GM04504 (cell line): ENCODE measurements at places on chromosomes 16 and 17.

GRCh38 chr17:38628441-38628840 is 22.7 kb upstream of the SRCIN1 start:
- DNase-seq: no peak

GRCh38 chr17:27384261-27384701 is 72.0 kb upstream of the KSR1 start:
- DNase-seq: peak; percentile 93

DNA sequence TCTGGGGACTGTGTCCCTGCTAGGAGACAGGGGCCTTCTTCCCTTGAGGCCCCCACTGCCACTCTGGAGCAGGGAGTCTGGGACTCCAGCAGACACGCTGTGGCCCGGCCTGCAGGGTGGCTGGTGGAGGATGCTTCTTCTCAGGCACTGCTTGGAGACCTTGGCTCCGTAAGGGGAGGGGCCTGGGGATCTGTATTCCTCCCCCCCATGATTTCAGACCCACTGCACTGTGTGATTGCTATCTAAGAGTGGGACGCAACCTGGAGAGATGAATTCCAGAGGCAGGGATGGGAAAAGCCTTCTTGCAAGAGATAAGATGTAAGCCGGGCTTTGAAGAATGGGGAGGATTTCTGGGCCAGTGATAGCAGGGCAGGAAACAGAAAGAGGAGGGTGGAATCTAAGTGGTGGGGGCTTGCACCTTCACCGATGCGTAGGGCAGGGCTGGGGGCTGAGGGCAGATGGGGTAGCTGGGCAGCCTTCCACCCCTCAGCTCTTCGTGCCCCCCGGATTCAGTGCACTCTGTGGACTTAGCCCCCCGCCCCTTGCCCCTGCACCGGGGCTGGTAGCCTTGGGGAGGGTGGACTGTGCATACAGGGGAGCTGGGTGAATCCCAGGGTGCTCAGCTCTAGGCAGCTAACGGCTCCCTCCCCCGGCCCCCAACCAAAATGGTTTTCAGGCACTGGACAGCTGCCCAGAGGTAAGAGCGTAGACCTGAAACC is 5.2 kb upstream of the GSE1 start:
- DNase-seq: no peak

GRCh38 chr17:11935734-11936406 is 61.4 kb downstream of the ZNF18 start:
- no peak for DNase-seq

GRCh38 chr17:71726341-71726740 is 394.5 kb upstream of the SOX9 start:
- no peak for DNase-seq

- no peak for DNase-seq
Observed at GRCh38 chr16:8355675-8356074, 234.6 kb downstream of the TMEM114 start.

DNA sequence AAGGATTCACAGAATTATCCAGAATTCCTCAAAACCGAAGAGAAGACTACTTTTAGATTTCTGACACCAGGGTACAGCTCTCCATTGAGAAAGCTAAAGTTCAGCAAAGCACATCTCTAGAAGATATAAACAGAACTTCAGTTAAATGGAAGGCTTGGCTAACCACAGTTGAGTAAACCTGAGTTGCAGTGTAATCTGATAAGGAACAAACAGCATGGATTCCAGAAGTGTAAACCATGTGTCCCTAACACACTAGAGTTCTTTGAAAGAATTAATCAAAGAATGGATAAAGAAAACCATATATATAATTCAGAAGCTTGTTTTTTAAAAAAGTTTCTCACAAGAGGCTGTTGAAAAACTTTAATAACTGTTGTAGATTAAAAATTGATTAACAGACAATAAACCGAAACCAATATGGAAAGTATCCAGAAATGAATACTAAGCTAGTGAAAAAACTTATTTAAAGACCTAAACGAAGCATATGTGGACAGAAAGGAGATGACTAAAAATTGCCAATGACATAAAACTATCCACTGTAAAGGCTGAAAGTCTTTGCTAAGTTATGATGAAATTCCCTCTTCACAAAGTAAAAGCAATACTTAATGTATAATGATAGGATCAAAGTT is 4.3 kb downstream of the RNF43 start:
- DNase-seq: no peak

DNA sequence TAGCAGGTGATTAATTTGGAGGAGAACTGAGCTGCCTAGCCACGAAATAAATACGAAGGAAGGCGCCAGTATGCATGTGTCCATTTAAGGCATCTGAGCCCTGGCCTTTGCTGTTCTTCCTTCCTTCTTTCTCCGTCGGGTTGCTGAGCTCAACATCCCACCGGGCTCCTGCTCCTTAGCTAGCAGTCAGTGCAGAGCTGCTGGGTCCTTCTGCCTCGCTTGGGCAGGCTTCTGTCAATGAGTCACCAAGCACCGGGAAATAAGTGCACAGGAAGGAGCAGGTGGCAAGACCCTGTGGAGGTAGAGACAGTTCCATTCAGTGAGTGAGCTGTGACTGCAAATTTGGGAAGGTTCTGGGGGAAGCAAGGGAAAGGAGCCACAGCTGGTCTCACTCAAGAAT is 120.7 kb downstream of the CCDC182 start:
- no peak for DNase-seq

- no peak for DNase-seq
Observed at GRCh38 chr17:41835214-41835799, 725 bp downstream of the NT5C3B start.

- DNase-seq: no peak
Observed at GRCh38 chr16:14219983-14220382, 148.9 kb downstream of the MRTFB start.

- no peak for DNase-seq
Observed at GRCh38 chr16:79752396-79752795, 151.9 kb upstream of the MAF start.

DNA sequence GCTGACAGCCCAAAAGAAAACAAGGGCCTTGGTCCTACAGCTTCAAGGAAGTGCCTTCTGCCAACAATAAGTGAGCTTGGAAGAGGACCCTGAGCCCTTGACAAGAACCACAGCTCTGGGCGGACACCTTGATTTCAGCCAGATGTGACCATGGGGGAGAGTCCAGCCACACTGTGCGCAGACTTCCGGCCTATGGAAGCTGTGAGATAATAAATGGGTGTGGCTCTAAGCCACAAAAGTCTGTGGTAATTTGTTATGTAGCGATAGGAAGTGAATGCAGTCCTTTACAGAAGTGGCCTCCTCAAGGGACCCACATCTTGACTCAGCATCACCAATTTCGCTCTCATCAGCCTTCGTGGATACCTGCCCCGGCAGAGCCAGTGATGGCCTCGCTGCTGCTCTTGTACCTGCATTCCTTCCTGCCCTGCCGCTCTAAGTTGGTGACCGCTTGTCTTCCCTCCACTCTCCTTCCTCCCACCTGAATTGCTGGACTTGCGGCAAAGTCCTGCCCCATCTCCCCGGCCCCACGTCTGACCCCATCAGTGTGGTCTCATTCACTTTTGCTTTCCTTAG is 29.3 kb downstream of the PRSS54 start:
- no peak for DNase-seq

DNA sequence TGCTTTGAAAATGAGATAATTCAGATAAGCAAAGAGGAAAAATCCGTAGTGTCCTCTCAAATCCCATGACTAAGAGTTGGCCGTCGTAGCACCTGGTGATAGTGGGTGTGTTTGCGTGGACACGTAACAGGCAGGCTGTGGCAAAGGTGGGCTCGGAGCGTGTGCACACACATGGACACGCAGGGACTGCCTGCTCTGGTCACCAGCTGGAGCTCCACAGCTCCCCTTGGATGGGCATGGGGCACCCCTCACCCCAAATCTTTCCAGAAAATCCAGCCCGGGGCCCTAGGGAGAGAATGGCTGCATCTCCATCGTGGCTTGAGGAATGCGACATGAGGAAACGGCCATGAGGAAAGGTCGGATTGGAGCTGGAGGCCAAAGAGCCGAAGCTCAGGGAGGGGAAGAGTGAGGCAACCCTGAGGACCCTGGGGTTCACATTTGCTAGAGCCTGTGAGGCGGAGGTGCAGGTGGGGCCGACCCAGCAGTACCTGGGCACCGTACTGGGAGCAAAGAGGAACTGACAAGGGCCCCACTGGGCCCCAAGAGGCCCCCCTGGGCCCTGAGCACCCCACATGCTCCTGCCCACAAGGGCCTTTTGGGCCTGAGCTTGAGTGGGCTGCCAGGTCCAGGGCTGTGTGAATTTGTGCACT is 51.6 kb downstream of the DNAH17 start:
- no peak for DNase-seq

DNA sequence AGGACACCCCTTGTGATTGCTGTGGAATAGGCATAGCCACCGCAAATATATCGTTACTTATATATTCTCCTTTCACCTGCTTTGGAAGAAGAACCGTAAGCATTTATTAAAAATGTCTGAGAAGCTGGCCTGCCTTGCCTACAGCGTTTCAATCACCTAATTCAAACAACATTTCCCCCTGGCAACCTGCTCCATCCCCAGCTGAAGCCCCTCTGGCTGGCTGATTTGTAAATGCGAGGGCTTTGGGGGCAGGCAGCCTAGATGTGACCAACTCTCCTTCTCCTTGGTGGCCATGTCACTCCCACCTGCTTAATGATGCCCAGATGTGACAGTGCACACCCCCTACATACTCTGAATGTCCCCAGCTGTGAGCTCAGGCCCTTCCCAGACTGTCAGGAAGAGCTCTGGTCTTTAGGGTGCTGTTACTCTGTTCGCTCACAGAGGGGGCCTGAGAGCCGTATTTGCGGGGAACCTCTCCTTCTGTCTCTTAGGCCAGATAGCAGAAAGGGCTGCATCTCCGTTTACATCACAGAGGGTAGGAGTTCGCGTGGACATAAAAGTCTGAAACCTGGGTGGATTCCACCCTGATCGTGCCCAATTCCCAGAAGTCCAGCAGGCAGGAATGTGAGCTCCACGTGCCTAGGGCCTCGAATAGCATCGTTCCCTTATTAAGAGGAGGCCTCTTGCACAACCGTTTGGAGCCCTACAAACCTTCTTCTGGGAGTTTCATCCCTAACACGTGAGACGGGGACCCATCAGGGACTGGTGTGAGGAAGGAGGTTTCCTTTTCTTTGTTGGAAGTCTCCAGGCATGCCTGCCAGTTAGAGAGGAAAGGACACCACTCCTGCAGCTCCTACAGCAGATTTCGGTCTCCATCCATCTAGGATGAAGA is 2.4 kb upstream of the SDK2 start:
- DNase-seq: no peak

GRCh38 chr17:59378675-59379074 is 47.2 kb downstream of the YPEL2 start:
- DNase-seq: peak; percentile 77

GRCh38 chr16:6977916-6978315 is 354.7 kb upstream of the RBFOX1 start:
- DNase-seq: no peak

- DNase-seq: no peak
Observed at GRCh38 chr17:59846394-59847165, 46.2 kb downstream of the TUBD1 start.

DNA sequence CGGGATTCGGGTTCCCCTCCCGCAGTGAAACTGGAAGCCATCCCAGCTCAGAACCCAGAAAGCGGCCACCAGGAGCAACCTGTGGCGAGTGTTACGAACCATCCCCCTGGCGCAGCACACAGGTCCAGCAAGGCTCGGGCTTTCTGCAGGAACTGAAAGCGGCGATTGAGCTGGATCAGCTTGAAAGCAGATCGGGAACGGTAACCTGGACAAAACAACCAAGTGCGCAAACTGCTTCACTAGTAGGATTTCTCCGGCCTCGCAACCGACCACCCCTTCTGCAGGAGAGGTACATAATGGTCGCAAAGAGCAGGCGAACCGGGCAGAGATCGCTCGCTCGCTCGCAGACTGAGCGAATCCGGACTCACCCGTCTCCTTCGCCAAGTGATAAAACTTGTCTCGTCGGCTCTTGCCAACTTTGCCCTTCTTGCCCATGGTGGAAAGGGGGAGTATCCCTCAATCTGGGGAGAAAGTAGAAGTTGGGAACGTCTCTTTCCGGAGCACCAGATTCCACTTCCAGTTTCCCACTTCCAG is 696 bp upstream of the PSMC5 start:
- no peak for DNase-seq

- no peak for DNase-seq
Observed at GRCh38 chr17:43587647-43588046, 41.5 kb upstream of the ETV4 start.
